ENCODE measurements at places on chromosomes 6 and 20.

DNA sequence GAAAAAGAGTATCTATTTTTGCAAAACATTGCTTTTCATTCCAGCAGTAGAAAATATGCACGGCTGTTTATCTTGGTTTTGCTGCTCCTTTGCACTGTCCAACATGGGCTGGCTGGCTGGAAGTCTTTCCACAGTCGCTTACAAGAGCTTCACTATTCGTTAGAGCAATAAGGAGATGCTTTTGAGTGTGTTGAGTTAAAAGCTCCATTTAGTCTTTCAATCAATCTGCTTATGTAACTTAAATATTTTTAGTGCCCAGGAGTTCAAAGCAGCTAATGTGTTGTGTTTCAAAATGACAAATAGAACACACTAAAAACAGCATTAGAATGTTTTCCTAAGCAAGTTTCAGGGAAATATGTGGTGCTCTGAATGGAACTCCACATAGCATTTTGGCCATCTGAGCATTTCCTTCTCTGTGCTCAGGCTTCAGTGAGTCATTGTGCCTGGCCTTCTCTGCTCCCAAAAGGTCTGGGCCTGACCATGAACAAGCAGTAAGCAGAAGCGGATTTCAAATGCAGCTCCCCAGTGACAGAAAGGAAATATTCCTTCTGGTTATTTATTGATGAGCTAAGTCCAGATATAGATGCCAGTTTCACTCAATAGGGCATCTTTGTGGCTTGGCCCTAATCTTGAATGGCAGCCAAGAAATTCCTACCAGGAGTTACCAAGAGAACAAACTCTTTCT is 580.3 kb downstream of the TENT5A start:
- no peak for DNase-seq

- DNase-seq: no peak
These were observed 42.8 kb upstream of the GLP1R start for GRCh38 chr6:39005774-39006173.

- DNase-seq: no peak
These were observed 1065.0 kb downstream of the EPHA7 start for GRCh38 chr6:92354270-92354829.

DNA sequence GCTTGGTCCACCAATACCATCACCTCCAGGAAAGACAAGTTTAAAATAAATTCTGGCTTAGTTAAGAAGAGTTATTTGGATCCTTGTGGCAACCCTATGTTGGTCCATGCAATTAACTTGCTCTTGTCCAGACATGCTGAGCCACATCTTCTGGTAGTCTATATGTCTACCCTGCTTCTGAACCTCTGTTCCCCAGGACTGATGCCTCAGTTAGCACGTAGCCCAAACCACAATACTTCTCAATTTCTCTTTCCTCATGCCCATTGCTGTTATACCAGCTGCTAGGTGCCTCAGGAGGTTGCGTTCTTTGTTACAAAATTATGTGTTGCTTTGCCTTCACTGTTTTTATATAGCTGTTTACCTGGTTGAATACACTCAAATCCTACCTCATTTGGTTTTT is 116.4 kb upstream of the KCNQ5 start:
- no peak for DNase-seq

GRCh38 chr6:149357726-149358538 is 40.4 kb downstream of the TAB2 start:
- no peak for DNase-seq

DNA sequence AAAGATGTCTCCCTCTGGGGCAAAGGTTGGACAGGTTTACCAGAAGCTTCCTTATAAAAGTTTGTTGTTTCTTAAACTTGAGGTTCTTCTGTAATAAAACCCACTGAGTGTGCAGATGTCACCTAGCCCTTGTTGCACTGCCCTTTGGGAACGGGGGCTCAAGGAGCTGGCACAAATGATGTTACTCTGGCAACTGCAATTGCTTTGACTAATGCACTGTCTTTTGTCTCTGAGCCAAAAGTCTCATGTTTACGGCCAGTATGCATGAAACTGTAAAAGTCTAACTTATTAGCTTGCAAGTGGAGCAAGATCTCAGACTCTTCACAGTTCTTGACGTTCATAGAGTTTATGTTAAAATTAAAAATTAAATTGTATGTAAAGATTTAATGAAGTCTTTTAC is 655.7 kb downstream of the EPHA7 start:
- DNase-seq: no peak

- no peak for DNase-seq
These were observed 157.6 kb downstream of the NFATC2 start for GRCh38 chr20:51384875-51385274.

GRCh38 chr6:128482642-128483041 is 37.8 kb downstream of the PTPRK start:
- no peak for DNase-seq

GRCh38 chr6:12288211-12288618 is 1.9 kb upstream of the EDN1 start:
- no peak for DNase-seq

GRCh38 chr6:134183844-134184243 is 131.4 kb upstream of the SLC2A12 start:
- no peak for DNase-seq

- no peak for DNase-seq
These were observed 714 bp upstream of the MYLK2 start for GRCh38 chr20:31818376-31818908.

DNA sequence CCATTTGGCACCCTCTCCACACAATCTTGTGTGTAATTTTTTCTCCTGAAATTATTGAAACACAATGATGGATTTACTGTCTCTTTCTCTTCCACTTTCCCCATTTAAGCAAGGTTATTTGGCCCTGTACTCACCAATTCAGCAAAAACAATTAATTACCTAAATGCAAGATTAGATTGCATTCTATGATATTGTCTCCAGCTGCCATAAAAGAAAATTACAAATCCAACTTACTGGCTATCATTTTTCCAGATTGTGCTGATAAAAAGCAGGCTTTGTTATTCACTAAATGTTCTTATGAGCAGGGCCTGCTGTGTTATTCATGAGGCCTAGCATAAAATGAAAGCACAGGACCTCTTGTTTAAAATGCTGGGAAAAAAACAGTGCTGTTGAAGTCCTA is 95.8 kb upstream of the IRAK1BP1 start:
- no peak for DNase-seq

- no peak for DNase-seq
These were observed 60.4 kb downstream of the COL19A1 start for GRCh38 chr6:69926745-69927144.

GRCh38 chr6:130848945-130849344 is 21.7 kb downstream of the SMLR1 start:
- DNase-seq: peak; percentile 6

DNA sequence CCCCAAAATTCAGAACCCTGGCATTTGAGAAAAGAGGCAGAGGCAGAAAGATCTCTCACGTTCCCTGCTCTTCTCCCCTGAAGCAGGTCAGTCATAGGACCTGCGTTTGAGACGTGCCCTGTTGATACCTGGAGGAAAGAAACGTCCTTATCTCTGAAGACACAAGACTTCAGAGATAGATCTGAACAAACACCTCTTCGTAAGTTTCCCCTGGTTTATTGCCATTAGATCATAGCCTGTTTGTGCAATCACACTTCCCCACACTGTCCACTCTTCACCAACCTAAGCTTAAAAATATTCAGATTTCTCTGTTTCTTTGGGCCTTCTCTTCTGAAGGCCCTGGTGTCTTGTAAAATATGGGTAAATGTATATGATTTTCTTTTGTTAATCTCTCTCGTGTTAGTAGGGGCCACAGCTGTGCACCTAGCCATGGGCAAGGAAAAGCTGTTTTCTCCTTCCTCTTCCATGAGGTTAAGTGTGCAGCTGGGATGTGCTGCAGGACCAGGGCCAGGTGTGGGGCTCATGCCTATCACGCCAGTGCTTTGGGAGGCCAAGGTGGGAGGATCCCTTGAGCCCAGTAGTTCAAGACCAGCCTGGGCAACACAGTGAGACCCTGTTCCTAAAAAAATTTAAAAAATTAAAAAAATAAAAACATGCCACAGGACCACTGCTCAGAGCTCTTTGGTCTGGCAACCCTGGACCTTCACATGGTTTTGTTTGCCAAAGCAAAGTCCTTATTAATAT is 4.7 kb upstream of the SLC22A2 start:
- DNase-seq: no peak

DNA sequence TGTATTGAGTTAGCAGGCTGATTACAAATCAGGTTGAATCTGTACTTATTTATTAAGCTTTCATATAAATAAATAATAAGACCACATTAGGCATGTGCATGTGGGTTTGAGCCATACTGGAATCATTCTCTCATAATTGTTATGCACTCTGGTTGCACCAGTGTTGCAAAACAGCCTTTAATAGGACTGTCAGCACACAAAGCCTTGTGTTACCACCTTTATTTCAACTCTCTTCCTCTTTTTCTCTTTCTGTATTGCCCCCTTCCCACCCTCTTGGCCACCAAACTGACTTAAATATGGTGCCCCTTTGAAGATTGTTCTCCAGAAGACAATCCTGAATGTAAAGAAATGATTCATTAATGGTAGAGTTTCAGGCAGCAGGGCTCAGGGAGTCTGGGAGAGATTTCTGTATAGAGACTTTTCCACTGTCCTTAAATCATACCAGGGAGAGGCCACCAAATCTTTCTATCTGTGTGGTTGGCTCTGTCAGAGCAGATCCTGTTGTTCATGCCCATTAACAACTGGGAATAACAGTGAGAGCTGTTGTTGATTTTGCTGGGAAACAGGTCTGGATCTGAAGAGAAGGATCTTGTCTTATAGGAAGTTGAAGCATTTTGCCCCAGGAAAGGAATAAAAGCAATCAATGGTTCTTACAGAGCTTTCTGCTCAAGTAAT is 131.6 kb upstream of the SOX4 start:
- no peak for DNase-seq

- no peak for DNase-seq
These were observed 93.2 kb downstream of the FOXO3 start for GRCh38 chr6:108653949-108654348.

- no peak for DNase-seq
These were observed 150.3 kb downstream of the CDK19 start for GRCh38 chr6:110664933-110665332.

- DNase-seq: no peak
These were observed 83.6 kb upstream of the CHD6 start for GRCh38 chr20:41701588-41702348.

DNA sequence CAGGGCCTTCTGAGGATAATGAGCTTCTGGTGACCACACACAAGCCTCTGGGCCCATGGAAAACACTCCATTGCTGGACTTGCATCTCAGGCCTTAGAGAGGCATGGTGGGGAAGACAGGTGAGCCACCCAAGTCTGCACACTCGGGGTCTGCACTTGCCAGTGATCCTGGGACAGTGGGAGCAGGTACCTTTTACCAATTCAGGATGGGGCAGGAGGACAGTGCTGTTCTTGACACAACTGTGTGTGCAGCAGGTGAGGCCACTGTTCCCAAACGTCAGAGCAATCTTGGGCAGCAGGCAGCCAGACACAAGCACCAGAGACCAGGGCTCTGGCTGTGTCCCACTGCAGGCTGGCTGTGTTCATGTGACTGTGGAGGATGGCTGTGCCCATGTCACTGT is 221.3 kb downstream of the ERMARD start:
- DNase-seq: no peak

GRCh38 chr6:127200114-127200513 is 66.5 kb upstream of the RNF146 start:
- no peak for DNase-seq

DNA sequence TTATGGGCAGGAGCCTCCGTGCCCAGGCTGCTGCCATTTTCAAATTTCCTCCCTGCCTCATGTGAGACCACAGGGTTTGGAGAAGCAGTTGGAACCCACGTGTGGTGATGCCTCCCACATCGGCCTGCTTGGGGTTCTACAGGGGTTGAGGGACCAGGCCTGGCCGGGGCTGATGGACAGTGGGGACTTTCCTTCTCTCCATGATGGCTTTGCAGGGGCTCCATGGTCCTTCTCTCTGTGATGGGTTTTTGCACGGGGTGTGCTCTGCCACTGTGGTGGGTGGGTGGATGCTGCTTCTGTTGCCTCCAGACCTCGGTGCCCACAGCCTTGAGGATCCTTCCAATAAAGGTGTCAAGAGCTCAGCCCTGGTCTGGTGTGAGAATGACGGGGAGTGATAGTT is 54.4 kb downstream of the ADNP start:
- no peak for DNase-seq

Measured in stimulated activated CD4-positive, alpha-beta T cell treated with anti-CD3 and anti-CD28 coated beads, TNF-alpha, amount 100 ng/mL, for 48 hours (primary cell).